T47D (cell line): ENCODE measurements at places on chromosomes 1 and 21.

- no peak for DNase-seq
Measured at GRCh38 chr1:162070825-162071224, 1.3 kb downstream of the NOS1AP start.

GRCh38 chr1:950268-950667 is 8.8 kb downstream of the NOC2L start:
- no peak for DNase-seq

- no peak for DNase-seq
Measured at GRCh38 chr1:82947278-82947677, 1051.7 kb downstream of the TTLL7 start.

DNA sequence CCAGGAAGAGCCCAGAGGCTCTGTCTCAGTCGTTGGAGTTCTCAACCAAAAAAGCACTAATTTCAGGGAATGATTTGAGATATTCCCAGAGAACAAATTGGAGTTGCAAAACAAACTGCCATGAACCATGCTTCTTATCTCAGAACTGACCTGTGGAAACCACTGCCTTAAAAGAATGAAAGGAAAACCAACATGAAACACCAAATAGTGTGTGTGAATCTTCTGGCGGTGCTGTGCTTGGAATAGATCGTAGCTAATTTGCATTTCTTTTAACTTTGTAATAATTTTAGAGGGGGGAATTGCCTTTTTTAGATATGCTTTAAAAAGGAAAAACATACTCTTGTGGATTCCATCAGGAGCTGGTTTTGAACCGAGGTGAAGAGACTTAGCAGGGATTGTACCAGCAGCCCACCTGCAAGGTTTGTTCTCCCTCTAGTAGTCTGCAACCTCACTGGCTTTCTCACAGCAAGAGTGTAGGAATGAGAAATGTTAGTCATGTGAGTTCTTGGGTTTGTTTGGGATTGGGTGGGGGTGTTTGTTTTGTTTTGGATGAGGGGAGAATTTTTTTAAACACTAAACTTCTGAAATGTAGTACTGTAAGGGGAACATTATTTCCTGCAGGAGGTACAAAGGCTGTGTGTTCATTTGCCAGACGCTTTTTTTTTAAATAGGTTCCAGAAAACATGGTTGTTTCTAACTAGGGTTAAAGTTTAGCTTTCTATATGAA is 45.7 kb upstream of the ANGPTL1 start:
- no peak for DNase-seq

DNA sequence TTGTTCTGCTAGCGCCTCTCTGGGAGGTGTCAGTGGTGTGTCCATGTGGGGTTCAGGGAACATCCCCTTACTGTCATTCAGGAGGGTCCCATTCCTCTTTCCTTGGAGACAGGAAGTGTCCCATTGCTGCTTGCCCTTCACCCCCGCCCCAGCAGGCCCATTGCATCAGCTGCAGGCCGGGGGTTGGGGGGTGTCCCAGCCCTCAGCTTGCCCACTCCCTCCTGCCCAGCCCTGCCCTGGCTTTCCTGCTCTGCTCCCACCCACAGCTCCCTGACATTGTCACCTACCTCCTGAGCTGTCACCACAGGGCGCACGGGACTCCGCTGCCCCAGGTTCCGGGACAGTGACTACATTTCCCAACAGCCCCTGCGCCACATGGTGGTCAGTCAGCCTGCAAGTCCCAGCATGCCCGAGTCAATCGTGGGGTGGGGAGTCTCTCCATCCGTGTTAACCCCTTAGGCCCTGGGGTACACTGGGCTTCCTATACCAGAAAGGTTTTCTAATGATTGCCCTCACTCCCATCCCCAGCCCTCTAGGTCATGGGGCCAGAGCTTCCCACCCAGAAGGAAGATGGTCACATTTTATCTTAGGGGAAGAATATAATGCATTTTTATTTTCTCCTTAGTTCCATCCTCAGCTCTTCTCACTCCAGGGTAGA is at the start of gene INPP5B:
TSS of gene INPP5B (minus strand) at position 351 of the 658 bp plus-strand sequence. CDS start 745 bp downstream, outside the sequence.
- DNase-seq, result no peak

- DNase-seq, result no peak
Measured at GRCh38 chr21:44024257-44024656, 12.1 kb downstream of the TRAPPC10 start.

GRCh38 chr1:229848752-229849677 is 218.0 kb upstream of the GALNT2 start:
- no peak for DNase-seq

- no peak for DNase-seq
Measured at GRCh38 chr1:67937010-67937409, 103.7 kb upstream of the GNG12 start.

- no peak for DNase-seq
Measured at GRCh38 chr1:108591466-108591865, 31.6 kb downstream of the EEIG2 start.

DNA sequence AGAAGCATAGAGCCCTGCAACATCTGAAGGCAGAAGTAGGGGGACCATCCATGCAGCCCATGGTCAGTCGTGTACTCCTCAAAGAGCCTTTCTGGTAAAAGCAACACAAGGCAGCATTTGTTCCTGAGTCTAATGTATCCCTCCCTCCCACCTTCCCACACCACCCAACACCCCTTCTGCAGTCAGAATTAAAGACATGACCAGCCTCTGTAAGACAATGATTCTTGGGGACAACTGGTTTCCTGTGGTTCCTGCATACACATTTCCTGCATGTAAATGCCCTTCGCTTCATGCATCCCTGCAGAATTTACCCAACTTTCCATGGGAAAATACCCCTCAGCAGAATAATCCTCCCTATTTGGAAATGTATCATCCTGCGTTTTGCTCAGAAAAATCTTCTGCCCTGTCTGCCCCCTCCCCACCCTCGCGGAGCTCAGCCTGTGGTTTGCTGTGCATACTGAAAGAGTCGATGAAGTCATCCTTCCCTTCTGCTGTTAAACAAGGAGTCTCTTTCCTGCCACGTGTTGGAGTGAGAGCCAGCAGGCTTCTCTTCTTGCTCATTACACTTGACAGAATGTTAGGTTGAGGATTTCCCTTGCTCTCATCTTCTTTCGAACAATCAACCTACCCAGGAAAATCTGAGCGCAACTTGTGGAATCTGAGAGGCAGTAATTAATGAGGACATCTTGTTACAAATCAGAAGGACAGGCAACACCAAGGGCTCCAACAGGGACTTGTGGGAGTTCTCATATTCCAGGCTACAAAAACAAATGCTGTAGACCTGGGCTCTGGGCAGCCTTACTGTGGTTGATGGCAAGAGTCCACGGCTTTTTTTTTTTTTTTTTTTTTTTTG is 4.7 kb downstream of the TNN start:
- no peak for DNase-seq

DNA sequence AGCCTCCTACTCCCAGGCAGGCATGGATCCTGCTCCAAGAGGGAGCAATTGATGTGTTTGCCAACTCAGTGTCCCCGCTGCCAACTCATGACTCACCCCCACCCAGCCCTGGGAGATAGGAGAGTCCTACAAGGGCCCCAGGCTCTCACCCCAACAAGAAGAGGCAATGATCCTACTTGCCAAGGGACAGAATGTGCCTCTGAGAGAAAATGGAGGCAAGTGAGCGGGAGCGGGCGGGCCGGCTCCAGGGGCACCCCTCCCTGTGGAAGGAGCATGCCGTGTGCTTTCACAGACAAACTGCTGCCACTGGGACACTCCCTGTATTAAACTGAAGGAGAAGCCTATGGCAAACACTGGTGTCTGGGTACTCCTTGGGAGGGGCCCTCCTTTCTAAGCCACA is 16.7 kb downstream of the PKP1 start:
- DNase-seq, result no peak

- no peak for DNase-seq
Measured at GRCh38 chr1:92864131-92864530, 32.3 kb downstream of the RPL5 start.
